ENCODE measurements at places on chromosomes 2 and 18.

GRCh38 chr2:88227446-88227845, 57.3 kb downstream of the THNSL2 start:
- no peak for DNase-seq

DNA sequence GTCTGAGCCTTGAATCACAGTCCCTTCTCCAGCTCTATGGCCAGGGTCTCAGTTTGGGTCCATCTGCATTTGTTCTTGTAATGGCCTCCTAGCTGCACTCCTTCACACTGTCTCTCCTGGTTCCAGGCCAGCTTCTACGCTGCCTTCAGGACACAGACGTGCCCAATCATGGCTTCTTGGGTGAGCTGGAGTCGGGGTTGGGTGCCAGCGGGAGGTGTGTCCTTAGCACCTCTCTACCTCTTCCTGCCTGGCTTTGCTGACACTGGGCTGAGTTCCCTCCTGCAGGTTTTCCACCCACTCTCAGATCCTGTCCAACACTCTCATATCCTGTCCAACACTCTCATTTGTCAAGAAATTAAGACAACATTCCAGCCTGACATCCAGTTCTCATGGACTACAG, 9.6 kb downstream of the TRPM8 start:
- no peak for DNase-seq

DNA sequence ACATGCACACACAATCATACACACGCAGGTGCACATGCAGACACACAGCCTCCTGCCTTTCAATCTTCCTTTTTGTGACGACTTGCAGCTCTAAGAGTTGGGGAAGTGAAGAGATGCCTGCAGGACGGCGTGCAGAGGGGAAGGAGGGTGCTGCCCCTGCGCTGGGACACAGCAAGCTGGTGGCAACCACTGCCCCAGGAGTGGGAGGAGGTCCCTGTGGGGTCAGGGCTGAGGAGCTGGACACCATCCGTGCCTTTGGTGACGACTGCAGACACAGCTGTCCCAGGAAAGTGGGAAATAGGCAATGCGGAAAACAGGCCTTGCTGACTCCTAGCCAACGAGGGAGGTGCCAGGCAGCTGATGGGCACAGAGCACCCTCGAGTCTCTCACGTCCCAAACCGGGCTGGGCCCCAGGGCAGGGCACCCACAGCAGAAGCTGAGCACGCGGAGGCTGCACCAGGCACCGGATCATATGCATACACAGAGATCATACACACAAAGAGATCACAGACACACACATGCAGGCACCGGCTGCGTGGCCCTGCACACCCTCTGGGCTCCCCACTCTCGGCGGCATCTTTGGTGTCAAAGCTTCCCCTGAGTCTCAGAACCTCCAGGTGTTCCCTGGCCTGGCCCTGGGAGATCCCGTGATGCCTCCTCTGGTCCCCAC, 146.1 kb downstream of the PXDN start:
- DNase-seq: no peak

DNA sequence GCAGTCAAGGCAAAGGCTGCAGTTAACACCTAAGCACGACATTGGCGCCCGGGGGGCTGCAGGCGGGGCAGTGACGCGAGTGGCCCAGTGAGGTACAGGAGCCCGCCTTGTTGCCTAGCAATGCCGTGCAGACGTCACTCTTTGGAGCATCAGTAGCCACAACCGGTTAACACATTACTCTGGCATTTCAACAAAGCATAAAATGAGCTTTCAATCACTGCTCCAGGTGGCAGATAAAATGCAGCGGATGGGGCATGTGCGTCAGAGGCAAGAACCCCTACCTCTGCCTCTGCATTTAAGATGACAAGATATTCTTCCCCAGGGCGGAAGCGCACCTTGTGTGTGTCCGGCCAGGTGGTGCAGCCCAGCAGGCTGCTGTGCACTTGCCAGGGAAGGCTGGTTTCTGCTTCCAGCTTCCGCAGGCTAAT, 139.4 kb downstream of the MTCL1 start:
- DNase-seq: no peak

GRCh38 chr2:20108655-20109396, 57.4 kb upstream of the LAPTM4A start:
- DNase-seq: no peak

DNA sequence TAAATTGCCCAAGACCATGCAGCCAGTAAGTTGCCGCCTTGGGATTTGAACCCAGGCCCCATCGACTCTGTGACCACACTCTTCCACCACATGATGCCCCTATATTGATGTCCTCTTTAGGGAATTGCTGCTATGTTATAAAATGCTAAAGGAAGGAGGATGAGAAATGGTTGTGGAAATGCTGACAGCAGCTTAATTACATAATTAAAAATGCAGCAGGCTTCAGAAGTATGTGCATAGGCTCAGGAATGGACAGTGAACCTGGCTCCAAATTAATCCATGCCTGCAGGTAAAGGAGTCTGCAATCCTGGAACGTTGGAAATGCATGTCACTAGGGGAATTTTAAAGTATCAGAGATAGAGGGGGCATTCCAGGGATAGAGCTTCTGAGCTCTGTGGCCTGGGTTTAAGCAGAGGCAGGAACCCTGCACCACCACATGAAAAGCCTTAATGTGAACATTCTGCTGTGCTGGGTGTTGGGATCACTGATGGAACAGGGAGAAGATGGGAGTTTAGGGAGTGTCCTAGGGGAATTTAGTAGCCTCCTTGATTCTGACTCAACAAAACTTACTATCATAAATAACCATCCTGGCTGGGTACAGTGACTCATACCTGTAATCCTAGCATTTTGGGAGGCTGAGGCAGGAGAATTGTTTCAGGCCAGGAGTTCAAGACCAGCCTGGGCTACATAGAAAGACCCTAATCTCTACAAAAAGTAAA, 76.1 kb upstream of the CCDC85A start:
- DNase-seq: no peak

- no peak for DNase-seq
Observed at GRCh38 chr2:83596592-83597282, 862.3 kb downstream of the SUCLG1 start.

DNA sequence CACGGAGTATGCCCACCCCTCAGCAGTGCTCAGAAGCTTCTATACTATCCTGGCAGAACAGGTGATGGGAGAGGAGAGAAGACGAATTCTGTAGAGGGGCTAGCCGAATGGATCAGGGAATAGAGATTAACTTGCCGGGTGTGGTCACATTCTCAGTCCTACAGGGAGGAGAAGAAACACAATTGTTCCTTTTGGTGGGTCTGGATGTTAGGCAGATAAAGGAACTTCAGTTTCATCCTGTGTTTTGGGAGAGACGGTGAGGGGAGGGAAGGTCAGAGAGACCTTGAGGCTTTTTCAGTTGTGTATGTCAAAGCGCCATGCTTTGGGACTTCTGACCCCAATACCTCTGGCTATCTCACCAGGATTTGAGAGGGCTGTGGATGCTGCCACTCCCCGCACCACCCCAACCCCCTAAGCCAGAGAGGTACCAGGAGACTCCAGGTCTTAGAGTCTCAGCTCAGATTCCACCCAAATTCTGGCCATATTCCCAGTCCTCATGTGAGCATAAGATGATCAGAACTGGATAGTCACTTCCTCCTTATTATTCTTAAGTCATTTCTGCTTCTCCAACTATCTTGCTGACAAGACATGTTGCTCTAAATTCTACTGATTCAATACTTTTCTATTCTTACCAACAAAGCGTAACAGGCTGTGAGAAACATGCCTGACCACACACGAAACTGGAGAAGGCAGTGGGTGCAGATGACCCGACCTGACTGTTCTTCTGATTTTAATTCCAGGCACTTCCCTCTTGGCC, 2.3 kb upstream of the TMEM37 start:
- DNase-seq: no peak

DNA sequence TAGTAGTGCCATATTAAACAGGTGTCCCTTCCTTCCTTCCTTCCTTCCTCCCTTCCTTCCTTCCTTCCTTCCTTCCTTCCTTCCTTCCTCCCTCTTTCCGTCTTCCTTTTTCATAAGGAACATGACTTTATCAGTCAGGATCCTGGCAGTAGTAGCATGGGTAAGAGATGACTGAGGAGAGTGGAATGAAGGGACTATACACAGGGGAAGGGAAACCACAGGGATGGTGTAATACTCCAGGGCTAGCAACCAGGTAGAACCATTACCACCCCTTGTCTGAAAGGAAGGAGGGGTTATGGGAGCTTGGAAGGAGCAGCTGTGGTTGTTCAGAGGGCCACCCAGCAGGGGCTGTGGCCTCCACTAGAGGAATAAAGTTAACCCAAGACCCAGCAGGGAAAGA, 23.2 kb upstream of the KDM3A start:
- DNase-seq: no peak

DNA sequence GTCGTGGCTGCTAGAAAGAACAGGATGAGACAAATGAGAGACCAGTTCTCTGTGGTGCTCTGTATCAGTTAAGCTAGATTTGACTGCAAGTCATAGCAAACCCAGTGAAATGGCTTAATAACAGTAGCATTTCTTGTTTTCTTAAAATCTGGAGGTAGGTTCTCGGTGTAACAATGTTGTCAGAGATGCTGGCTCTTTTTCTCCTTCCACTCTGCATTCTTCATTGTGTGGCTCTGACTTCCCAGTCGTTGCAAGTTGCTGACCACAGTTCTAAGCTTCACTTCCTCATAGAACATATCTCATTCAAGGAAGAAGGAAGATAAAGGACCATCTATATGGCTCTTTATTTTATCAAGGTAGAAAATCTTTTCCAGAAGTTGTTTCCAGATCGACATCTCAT, 7.9 kb upstream of the CKAP2L start:
- DNase-seq: no peak

DNA sequence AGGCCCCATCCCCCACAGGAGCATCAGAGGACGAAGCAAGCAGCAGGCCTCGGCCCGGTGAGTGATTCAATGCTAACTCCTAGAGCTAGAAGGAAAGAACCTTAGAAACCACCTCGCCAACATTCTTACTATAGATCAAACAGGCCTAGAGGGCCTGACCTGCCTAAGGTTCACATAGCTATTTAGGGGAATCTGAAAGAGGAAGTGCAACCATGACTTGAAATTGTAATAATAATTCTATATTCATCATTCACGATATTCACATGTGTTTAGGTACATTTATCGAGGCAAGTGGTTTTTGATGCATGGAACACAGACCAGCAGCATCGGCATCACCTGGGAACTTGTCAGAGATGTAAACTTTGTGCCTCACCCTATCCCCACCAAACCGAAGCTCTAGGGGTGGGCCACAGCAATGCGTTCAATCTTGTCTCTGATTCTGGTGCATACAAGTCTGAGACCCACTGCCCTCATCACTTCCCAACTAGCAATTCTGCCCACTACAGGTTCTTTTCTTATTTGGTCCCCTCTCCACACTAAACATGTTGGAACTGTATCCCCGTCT, 78.0 kb upstream of the DNMT3A start:
- DNase-seq: no peak

GRCh38 chr2:232994446-232994845, 18.6 kb downstream of the NGEF start:
- no peak for DNase-seq

DNA sequence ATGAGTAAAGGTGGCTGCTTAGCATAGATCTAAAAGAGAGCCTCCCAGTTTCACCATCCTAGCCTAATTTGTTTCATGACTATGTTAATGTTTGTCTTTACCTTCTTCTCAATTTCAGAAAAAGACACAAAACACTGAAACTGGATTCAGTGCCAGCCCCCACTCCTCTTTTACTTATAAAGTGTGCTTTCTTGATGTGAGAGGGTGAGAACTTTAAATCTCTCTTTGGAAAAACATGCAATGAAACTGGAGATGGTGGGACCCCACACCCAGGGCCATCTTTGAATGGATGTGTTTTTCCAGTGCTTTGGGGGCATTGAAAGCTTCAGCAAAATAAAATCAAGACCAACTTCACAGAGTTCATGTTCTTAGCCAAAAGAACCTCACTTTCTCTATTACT, 185.9 kb downstream of the CYRIA start:
- DNase-seq: no peak

GRCh38 chr18:55234366-55235093, 275.3 kb upstream of the CCDC68 start:
- DNase-seq: peak; percentile 6

DNA sequence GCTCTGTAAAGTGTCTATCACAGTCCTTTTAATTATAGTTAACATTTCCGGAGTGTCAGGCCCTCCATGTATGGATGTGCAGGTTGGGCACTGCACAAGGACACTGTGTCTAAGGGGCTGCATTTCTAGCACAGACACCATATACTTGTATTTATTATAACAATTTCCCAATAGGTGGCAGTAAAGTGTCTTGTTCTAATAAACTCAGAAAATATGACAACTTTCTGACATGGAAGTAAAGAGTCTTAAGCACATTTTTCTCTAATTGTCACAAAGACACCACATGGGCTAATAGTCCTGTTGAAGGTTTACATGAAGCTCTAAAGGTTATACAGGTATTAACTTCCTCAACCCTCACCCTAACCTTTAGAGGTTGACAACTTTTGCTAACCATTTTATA, 156.6 kb downstream of the DYSF start:
- no peak for DNase-seq

GRCh38 chr2:23622966-23623675, 238.1 kb downstream of the KLHL29 start:
- no peak for DNase-seq

DNA sequence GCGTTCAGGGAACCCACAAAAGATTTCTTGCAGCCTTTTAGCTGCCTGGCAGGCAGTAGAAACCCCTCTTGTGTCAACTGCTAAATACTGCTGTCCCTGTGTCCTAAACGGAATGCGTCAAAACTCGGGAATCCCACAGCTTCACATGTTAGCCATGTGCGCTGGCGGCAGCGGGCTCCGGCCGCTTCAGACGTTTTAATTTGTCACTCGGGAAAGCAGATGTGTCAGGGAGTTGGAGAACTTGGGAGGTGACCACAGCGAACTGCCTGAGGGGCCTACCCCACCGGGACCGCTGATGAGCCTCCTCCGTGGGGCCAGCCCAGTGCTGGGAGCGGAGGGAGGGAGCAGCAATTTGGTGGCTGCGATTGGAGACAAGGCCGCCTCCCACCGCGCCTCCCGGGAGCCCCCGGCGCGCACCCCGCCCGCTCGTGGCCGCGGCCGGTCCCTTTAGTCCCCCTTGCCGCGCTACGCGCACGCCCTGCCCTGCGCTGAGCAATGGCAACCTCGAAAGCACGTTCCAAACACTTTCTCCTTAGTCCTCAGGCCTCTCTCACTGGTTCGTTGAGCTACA, 146.1 kb upstream of the SATB2 start:
- no peak for DNase-seq

- DNase-seq: no peak
Observed at GRCh38 chr2:134634054-134634753, 84.6 kb downstream of the TMEM163 start.

DNA sequence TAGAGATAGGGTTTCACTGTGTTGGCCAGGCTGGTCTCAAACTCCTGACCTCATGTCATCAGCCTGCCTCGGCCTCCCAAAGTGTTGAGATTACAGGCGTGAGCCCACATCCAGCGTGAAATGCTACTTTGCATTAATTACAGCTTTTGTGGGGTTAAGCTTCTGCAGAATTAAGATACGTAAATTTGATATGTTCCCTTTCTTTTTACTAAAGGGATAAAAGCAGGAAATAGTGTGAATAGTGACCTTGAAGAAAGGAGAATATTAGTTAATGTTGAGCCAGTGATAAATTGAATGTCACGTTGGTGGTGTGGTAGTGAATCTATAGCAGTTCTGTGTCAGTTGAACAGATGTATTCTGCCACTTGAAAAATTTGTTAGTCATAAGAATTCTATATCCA, 16.9 kb downstream of the SMCHD1 start:
- DNase-seq: no peak
